ENCODE measurements at places on chromosomes 2 and 18.

DNA sequence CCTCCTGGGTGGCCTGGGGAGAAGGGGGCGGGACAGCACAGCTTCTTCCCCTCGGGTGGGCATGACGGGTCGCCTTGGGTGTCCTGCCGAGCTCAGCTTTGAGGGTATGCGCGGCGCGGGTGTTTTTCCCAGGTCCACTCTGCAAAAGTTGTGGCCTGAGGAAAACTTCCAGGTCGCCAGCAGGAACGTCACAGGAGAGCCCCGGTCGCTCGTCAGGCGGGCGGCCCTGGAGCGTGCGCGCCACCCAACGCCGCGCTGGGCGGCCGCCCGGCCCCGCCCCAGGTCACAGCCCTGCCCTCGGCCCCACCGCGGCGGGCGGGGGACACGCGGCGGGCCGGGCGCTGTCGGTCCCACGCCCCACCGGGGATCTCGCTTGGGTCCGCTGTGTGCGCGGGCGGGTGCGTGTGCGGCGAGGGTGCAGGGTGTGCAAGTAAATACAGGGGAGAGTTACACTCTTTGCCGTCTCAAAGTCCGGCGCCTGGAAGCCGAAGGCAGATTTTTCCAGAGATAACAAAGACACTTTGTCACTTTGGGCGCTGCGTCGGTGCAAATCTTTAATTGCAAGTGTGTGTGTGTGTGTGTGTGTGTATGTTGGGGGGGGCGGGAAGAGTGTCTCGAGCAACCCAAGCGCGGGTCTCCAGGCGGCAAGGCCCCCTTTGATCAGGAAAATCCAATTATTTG is 616 bp upstream of the SP5 start:
- no peak for DNase-seq

DNA sequence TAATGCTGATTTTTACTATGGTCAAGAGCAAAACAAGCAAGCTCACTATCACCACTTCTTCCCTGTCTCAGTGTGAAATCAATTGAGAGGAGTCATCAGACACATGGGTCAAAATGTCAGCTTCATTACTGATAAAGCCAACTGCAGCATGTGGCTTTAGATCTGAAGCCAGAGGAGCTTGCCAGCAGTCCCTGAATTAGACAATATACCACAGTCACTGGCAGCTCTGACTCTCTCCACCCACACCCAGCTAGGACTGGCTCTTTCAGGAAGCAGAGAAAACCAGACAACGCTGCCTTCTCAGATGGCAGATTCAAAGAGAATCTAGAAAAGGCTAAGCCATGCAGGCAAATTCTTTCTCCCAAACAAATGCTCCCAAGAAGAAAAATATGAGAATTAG is 20.0 kb upstream of the ASB18 start:
- no peak for DNase-seq

DNA sequence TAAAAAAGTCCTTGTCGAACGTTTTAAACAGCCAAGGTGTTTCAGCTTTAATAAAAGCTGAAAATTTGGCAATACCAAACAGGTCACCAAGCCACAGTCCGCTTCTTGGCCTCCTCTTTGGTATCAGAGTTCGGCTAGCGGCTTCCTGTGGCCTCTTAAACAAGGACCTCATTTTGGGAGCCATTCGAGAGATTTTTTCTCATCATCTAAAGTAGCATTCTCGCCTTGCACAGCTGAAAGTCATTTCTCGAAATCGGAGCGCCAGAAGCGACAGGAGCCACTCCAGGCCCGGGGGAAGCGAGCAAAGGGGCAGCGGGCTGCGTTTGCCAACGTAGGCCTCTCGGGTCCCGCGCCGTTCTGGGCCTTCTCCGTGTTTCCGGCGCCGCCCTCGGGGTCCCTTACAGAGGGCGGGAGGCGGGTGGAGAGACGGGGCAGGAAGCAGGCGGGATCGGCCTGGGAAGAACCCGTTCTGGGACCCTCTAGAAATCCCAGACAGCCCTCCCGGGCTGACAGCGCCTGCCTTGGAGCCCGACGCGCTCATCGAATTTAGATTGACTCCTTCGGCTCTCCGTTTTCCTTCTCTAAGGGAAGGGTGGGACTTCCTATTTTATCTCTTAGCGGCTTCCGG is 522 bp upstream of the ZNF407 start:
- DNase-seq: peak; percentile 60

- DNase-seq: peak; percentile 10
Observed at GRCh38 chr18:74139888-74140287, 7.7 kb downstream of the FBXO15 start.

DNA sequence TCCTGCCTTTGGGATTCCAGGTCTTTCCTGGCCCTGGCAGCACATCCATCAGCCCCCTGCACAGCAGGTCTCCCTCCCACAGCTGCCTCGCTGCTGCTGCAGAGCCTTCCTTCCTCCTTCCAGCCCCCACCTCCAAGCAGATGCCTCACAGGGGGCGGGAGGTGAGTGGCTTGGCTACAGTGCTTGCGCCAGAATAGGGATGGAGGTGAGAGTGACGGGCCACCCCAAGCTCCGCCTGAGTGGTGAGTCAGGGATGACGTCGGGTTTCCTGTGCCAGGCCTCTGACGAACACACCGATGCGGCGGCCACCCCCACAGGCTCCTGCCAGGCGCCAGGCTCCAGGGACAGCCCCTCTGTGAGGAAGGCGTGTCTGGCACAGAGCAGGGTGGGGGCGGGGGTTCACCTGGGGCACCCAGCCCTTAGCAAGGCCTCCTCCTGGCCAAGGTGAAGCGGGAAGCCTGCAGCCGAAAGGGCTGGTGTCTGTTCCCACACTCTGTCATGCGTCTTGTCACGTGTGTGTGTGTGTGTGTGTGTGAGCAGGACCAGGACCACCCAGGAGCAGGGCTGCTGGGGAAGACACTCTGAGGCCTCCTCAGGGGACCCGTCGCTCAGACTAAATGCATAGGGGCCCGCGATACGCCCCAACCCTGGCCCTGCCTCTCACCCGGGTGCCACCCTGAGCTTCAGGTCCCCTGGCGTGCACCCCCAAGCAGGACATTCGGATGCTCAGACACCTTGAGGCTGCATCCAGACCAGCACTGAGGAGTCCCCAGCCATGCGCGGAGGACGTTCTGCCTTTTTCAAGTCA is 3.4 kb upstream of the DUSP2 start:
- peak; percentile 98 for DNase-seq

DNA sequence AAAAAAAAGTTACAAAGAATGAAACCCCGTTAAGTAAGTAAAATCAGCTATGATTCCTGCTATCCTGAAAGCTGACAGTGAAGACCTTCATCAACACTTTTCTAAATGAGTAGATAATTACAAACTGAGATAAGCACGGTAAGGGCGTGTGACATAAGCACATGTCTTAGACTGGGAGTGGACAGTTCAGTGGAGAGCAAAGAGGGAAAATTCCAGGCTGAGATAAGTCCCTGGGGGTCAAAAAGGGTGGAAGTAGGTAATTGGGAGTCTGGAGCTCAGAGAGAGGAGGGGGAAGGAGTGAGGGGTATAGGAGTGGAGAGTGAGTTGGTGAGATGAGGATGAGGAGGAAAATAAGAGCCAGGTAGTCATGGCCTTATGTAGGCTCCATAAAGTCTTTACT is 4.4 kb upstream of the IL1A start:
- DNase-seq: no peak

- no peak for DNase-seq
Observed at GRCh38 chr2:96315400-96316071, 9.6 kb upstream of the ITPRIPL1 start.

- DNase-seq: no peak
Observed at GRCh38 chr2:80670763-80671162, 366.2 kb upstream of the LRRTM1 start.

- no peak for DNase-seq
Observed at GRCh38 chr18:32549248-32550110, 78.8 kb upstream of the GAREM1 start.

DNA sequence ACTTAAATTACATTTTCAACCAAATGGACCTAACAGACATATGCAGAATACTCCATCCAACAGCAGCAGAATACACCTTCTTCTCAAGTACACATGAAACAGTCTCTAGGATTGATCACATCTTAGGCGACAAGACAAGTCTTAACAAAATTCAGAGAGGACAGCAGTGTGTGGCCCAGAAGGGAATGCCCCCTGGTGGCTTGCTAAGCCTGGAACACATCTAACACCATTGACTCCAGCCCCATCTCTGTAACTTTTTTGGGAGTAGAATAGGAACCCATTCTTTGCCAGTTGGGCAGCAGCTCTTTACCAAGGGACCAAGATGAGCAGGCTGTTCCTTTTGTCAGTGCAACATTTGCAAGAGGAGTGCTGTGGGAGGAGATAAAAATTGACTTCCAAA is 249.9 kb downstream of the PLCL1 start:
- DNase-seq: peak; percentile 3

- no peak for DNase-seq
Observed at GRCh38 chr2:126803434-126803775, 95.3 kb upstream of the TEX51 start.

DNA sequence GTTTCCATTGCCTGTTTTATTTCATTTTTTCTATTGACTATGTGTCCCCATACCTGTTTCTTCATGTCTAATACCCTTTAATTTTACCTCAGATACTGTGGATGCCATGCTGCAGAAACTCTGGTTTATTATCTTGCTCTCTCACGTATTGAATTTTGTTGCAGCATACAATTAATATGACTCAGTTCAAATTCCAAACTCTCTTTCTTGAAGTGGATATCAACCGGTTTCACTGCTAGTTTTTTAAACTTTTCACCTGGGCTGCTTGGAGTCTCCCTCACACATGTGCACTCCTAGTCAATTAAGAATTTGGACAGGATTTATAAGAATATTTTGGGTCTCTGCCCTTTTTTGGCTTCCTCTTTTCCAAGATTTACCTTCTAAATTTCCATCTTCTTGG is 70.6 kb upstream of the CAPN13 start:
- no peak for DNase-seq

DNA sequence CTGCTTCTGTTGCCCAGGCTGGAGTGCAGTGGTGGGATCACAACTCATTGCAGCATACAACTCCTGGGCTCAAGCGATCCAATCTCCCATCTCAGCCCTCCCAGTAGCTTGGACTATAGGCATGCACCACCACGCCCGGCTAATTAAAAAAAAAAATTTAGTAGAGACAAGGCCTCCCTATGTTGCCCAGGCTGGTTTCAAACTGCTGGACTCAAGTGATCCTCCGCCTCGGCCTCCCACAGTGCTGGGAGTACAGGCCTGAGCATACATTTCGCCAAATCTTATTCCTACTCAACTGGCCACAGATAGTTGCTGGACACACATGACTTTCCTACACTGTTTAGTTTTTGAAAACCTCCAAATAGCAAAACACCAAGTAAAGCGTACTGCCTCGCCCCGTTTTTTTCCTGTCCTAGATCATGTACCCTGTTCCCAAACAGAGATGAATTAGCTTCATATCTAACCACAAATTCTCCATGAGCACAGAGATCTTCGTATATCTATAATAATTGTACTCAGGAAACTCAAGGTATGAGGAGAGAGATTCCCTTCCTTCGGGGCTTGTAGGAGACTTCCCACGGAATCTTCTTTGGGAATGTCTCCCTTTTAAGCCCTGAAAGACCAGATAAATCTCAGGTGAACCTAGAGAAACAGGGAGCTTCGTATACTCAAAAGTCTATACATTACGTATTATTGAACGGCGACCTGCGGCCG is 598 bp upstream of the C2orf69 start:
- no peak for DNase-seq

- peak; percentile 92 for DNase-seq
Observed at GRCh38 chr2:218063486-218063885, 5.6 kb upstream of the RUFY4 start.

DNA sequence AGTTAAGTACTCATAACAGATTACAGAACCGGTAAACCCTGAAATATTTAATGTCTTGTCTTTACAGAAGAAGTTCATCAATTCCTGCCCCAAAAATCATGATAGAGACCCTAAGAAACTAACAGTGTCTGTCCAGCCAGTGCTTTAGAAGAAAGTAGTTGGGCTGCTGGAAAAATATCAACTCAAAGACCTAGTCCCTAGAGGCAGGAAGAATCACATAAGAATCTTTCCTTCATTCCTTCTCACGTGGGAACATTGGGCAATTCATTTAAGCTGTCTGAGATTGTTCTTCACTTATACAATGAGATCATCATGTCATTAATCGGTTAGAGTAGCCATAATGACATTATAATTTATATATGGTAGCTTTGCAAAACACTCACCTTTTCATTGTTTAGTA is 156.4 kb downstream of the CCBE1 start:
- no peak for DNase-seq

DNA sequence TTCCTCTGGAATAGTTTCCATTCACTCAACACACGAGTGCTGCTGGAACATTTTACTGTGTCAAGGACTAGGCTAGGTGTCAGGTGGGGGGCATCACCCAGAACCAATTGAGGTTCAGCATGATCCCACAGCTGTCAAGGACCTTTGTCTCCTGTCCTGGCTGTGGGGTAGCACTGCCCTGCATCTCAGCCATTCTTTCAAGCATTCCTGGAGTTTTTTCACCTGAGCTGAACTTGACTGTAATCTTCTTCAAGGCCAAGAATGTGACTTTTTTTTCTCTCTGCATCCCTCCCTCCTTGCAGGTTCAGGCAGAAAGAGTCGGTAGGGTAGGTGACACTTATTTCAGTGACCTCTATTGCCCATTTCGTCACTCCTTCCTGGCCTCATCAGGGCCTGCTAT is 3.5 kb downstream of the MAPK4 start:
- no peak for DNase-seq

GRCh38 chr2:181581534-181581933 is 75.4 kb downstream of the CERKL start:
- DNase-seq: no peak

DNA sequence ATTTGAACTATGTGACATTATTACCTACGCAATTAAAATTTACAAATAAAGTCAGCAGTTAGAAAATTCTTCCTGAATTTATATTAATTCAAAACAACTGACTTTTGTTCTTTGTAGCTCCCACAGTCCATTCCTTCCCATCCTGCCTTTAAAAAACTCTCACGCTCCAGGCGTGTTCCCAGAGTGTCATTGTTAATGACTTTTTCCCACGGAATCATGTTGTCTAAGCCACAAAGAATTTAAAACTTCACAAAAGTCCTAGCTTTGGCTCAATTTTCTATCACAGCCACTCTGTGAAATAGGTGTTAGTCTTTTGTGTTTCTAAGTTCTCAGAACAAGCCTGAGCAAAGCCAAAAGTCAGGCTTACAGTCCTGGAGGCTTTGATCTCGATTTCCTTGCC is 26.5 kb downstream of the SLC1A4 start:
- no peak for DNase-seq

DNA sequence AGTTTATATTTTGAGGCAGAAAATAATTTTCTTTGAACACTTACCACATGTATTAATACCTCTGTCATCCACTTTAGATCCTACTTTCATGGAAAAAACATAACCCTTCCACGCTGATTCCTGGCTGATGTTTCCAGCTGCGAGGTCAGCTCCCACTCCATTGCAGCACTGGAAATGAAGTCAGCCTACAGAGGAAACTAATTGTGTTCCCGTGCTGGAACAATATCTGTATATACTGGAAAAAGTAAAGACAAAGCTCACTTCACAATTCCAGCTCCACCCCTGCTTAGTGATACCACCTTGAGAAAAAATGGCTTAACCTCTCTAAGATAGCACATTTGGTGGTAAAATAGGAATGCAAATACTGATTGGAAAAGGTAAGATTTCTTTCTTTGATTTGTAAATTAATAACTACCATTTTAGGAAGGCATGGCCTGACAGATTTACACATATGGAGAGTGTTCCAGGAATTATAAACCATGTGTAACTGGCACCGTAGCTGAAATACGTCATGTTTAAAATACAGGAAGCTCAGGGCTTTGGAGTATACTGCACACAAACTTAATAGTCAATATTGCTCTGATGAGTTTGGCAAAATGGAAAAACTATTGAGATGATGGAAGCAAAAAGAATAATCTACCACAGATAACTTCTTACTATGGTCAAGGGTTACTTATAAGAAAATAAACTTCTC is 90.0 kb downstream of the TRIB2 start:
- no peak for DNase-seq

- DNase-seq: no peak
Observed at GRCh38 chr18:3511980-3512379, 62.0 kb downstream of the TGIF1 start.

Measured in CD14-positive monocyte (primary cell).